ENCODE measurements at places on chromosomes 6 and 20. TPM values are rescaled to one million over a fixed set of nuclear protein-coding genes. Genes with fewer than 3 reads are reported as not detected.

DNA sequence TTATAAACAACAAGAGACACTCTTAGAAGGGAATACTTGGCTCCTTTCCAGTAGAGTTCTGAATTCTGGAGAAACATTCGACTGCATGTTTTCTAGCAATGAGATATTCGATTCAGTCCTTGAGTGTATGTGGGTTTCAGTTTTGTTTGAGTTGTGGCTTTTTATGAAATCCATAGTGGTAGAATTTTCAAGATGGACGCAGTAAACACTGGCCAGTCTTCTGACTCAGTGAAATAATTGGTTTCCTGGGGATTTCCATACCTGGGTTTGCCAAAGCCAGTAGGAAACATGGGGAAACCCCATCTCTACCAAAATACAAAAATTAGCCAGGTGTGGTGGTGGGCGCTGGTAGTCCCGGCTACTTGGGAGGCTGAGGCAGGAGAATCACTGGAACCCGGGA, 273.5 kb upstream of the PLCB4 start:
- DNase-seq: no peak

DNA sequence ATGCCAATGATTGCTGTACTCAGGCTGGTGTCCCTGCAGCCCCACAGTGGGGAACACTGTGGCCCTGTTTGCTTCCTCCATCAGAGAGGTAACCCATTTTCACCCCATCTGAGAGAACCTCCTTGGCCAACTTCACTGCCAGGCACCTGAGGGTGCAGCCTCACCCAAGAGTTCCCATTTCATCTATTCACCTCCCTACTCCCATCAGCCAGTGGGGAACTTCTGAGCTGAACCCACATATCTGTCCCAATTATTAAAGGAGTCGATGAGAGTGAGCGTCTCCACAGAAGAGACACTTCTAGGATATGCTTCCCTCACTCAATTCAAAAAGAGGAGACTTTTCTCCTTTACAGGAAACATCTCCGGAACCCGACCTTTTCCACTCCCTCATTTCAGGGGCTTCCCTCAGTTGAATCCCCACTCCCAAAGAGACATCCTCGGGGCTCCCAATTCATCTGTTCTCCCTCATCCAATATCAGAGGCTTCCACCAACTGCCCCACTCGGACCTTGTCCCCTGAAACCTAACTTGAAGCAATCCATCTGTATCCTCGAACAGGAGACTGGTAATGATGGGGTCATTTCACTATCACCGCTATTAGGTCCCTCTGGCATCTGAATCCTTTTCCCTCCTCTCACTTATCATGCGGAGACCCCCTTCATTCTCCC, 988 bp downstream of the UBE2V1 start:
- DNase-seq: no peak

DNA sequence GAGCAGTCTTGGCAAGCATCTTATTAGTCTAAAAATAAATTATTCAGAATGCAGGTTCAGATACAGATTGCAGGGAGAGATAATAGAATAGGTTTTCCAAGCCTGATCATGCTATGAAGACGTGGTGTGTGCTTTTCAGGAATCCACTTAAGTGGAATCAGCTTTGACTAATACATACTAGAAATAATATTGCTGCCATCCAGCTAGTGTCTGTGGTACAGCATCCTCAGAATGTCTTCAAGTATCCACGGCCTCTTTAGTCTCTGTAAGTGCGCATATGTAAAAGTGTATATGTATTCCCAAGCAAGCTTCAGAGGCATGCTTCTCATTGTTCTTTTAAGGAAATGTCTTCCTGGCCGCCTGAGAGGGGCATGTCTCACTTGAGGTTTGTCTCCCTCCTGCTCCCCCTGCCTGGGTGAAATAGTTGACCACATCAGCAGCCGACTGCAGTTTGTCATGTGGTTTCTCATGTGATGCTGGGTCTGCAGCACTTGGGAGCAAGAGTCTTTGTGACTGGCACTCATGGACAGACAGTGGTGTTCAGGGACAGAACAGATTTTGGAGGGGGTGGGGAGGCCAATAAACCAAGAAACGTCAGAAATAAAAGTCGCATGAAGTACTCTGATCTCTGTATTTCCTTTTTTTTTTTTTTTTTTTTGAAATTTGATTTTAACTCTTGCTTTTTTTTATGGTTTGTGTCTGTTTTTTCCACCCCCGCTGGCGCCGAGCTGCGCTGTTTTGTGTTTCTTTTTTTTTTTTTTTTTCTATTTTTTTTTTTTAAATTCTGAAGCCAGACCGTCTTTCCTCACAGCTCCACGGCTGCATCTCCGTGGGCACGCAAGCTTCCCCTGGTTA, 150.8 kb downstream of the PRL start:
- DNase-seq: no peak

- no peak for DNase-seq
Observed at GRCh38 chr20:58746620-58747019, 54.0 kb downstream of the NPEPL1 start.

Gene FAM229B
- total RNA-seq: 13.6 TPM

Gene VNN1
- total RNA-seq: 0.55 TPM

Gene REM1
- total RNA-seq: 3.5 TPM

Gene RIPK1
- total RNA-seq: 33.1 TPM

Measured in mucosa of descending colon (tissue), 3 donors.